A549 treated with dexamethasone at 1 μM for 4 hours (cell line): ENCODE measurements at places on chromosomes 7 and 10. TPM values are rescaled to one million over a fixed set of nuclear protein-coding genes. Genes with fewer than 3 reads are reported as not detected.

Gene OGDHL
- total RNA-seq, result 0.41 to 0.60 TPM (median 0.50 TPM) in 5 replicates

Gene NHLRC2
- total RNA-seq, result 4.8 to 9.2 TPM (median 7.5 TPM) in 5 replicates

Gene RBP4
- total RNA-seq, result 4.9 to 13.0 TPM (median 9.9 TPM) in 5 replicates

Gene CFAP58
- 0.13 to 0.27 TPM (median 0.19 TPM) in 5 replicates for total RNA-seq

Gene TACR2
- total RNA-seq, result 0.06 to 0.21 TPM (median 0.10 TPM) in 4 of 5 replicates, not detected in the other

Gene TAS2R3
- 0.10 TPM in 1 of 5 replicates, not detected in the others for total RNA-seq

Gene ADAM8
- 1.2 to 2.9 TPM (median 2.6 TPM) in 5 replicates for total RNA-seq

Gene TRPV5
- total RNA-seq, result not detected in 5 replicates

Gene TTYH3
- 31.0 to 59.3 TPM (median 54.6 TPM) in 5 replicates for total RNA-seq

Gene INSIG1
- 11.8 to 15.0 TPM (median 14.2 TPM) in 5 replicates for total RNA-seq

Gene SFTPD
- total RNA-seq, result 0.14 to 0.35 TPM (median 0.28 TPM) in 5 replicates

Gene ANKRD2
- total RNA-seq, result 4.6 to 8.7 TPM (median 7.4 TPM) in 5 replicates

Gene NOLC1
- 157 to 178 TPM (median 169 TPM) in 5 replicates for total RNA-seq

Gene NME8
- total RNA-seq, result not detected in 5 replicates

Gene PIP
- total RNA-seq, result 0.19 to 0.32 TPM (median 0.23 TPM) in 3 of 5 replicates, not detected in the others

Gene IFIT2
- 1.4 to 2.6 TPM (median 1.8 TPM) in 5 replicates for total RNA-seq

Gene PNPLA8
- 16.2 to 21.8 TPM (median 19.9 TPM) in 5 replicates for total RNA-seq

Gene GLI3
- 0.05 to 0.45 TPM (median 0.19 TPM) in 5 replicates for total RNA-seq

Gene ZC3HAV1L
- 4.2 to 10.5 TPM (median 8.9 TPM) in 5 replicates for total RNA-seq

Gene ACSL5
- 0.27 to 0.71 TPM (median 0.30 TPM) in 5 replicates for total RNA-seq

Gene FBXL13
- total RNA-seq, result 0.09 to 0.62 TPM (median 0.31 TPM) in 5 replicates

Gene MSS51
- total RNA-seq, result 0.26 to 0.57 TPM (median 0.38 TPM) in 5 replicates

Gene PRF1
- total RNA-seq, result 0.02 to 0.16 TPM (median 0.05 TPM) in 3 of 5 replicates, not detected in the others

Gene ATOH7
- total RNA-seq, result 0.09 to 0.33 TPM (median 0.21 TPM) in 5 replicates

Gene FKBP6
- not detected in 5 replicates for total RNA-seq

Gene ZPBP
- not detected in 5 replicates for total RNA-seq

Gene NXPH1
- not detected in 5 replicates for total RNA-seq

Gene EN2
- 0.61 to 1.1 TPM (median 0.90 TPM) in 5 replicates for total RNA-seq
